HFF-Myc (cell line): ENCODE measurements at places on chromosomes 5 and 9.

- no peak for DNase-seq
Measured at GRCh38 chr5:41940641-41941040, 15.6 kb downstream of the FBXO4 start.

DNA sequence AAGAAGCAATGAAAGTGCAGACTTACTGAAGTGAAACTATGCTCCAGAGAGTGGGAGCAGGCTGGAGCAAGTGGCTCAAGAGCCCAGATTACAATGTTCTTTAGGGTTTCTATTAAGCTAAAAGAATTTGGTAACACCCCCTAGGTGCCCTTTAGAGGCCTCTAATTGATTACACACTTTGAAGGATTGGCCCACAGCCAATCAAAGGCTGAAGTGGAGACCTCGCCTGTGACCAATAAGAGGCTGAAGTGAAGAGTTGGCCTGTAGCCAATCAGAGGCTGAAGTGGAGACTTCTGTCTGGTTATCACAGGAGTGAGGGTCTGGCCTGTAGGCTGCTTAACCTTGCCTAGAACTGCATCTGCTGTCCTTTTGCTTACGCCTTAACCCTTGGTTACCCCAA is 46.7 kb upstream of the SPATA31C2 start:
- DNase-seq = no peak

GRCh38 chr9:70574151-70574837 is 159.8 kb upstream of the KLF9 start:
- DNase-seq = no peak

- DNase-seq = peak; percentile 37
Measured at GRCh38 chr5:142422429-142422828, 97.6 kb upstream of the SPRY4 start.

GRCh38 chr5:93072831-93073459 is 508.1 kb downstream of the NR2F1-AS1 start:
- no peak for DNase-seq
